Activated effector memory CD4-positive, alpha-beta T cell treated with Interleukin-2 at 50 U/mL for 16 hours (primary cell): ENCODE measurements at places on chromosomes 12 and 14.

- no peak for DNase-seq
Observed at GRCh38 chr12:95259368-95259767, 41.8 kb downstream of the VEZT start.

- DNase-seq: no peak
Observed at GRCh38 chr14:104534036-104534435, 45.5 kb upstream of the C14orf180 start.

DNA sequence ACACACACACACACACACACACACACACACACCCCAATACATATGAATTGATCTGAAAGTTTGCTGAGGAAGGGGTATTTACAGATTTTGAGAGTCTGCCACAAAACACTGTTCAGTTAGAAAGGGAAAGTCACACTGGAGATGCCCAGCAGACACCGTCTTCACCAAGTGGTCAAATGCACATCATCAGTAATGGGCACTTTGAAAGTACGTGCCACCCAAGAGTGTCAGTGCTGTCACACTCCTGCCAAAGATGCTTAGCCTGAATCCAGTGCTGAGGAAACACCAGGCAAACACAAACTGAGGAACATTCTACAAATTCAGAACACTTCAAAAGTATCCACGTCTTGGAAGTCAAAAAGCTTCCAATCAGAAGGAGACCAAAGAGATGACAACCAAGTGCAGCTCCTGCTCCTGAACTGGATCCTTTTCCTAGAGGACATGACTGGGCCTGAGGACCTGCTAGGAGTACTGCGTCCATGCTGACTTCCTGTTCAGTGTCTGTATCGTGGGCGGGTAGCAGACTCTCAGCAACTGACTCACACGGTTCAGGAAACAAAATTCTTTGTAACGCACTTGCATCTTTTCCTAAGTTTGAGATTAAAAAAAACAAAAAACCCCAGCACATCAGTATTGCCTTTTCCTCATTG, 18.6 kb downstream of the PSMC1 start:
- DNase-seq: no peak

GRCh38 chr14:103905842-103906456, 22.3 kb upstream of the TDRD9 start:
- no peak for DNase-seq
